ENCODE measurements at places on chromosomes 3 and 15.

DNA sequence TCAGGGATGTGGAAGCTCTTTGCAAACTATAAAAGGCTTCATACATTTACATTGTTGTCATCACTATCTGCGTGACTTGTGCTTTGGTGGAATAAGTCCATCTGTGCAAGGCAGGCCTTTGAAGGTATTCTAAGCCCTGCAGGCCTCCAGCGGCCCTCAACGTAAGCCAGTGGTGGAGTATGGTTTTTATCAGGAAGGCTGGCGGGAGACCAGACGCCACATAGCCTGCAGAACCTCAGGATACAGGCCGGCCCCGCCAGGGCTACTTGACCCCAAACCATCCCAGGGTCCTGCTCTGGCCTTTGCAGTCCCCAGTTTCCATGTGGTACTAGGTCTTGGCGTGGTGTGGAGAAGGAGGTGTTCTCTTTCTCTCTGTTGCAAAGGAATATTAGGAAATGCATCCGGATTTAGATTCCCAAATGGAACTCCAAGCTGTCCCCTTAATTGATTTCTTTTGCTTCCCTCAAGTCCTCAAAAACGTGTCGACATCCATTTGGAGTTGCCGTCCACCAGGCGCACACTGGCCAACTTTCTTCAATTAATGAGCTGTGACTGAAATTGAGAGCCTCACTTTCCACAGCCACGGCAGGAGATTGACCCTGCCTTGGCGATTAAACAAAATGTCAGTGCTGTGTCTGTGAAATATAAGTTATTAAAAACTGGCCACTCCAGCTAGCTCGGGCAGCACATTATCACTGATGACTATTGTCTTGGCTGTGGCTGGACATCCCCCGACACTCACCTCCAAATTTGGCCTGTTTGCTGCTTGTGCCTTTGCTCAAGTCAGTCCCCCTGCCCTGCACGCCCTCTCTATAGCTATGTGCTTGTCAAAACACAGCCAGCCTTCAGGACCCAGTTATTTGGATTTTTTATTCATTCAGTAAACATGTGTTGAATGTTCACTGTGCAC lies 239.8 kb upstream of the TLE3 start:
- no peak for DNase-seq

- DNase-seq: peak; percentile 72
Measured at GRCh38 chr3:131033480-131034080, 6.9 kb downstream of the NEK11 start.

GRCh38 chr3:111882799-111883198 lies 23.7 kb downstream of the PHLDB2 start:
- DNase-seq: no peak

DNA sequence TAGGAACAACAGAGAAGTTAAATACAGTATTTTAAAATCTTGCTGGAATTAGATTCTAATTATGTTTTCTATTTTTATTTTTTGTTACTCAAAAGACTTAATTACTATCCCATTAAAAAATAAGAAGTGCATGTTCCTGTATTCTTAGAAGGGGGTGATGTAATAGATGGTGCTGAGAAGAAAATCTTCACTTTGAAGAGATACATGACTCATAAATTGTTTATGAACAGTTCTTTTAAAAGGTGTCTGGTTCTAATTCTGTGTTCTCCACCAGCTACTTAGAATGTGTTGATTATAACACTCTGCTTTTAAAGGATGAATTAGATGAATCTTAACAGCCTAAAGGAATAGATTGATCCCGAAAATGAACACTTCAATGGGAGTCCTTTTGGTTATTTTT lies 8.2 kb downstream of the RCN2 start:
- no peak for DNase-seq

DNA sequence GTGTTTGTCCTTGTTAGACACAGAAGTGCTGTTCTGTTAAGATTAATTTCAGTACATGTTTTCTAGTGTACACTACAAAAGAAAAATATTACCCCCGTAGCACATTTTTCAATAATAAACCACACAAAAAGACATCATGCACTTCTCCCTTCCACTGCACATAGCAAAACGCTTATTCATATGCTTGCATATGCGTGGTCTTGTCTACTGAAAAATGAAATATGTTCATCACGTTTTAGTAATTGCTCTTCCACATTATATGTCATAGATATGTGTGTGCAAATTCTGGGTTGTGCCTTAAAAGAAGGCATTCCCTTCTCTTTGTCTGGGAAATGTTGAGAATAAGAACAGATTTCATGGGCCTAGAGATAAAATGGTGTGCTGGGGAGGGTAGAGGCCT lies 353.9 kb downstream of the NSUN3 start:
- DNase-seq: no peak

- DNase-seq: no peak
Measured at GRCh38 chr3:165434516-165434915, 238.3 kb upstream of the SLITRK3 start.

- DNase-seq: no peak
Measured at GRCh38 chr3:176780766-176781165, 416.5 kb downstream of the TBL1XR1 start.

- DNase-seq: no peak
Measured at GRCh38 chr3:126496894-126497850, 20.4 kb downstream of the UROC1 start.

DNA sequence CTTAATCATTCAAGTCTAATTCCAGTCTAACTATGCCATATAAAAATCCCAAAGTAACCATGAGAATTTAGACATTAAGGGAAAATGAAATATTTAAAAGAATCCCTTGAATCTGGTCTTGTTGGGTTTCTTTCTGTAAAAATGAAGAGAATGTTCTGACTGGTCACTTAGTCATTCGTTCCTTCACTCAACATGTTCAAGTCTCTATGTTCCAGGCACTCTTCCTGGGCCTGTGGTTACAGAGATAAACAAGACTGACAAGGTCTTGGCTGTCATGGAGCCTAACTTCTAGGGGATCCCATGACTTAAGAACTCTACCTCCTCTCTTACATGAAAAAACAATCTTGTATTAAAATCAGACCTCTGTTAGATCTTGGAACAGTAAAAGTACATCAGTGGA lies 638.6 kb upstream of the TBL1XR1 start:
- peak; percentile 13 for DNase-seq

GRCh38 chr3:196081002-196081833 lies 672 bp downstream of the TFRC start:
- DNase-seq: peak; percentile 64

- no peak for DNase-seq
Measured at GRCh38 chr15:62026487-62027262, 33.6 kb downstream of the VPS13C start.

DNA sequence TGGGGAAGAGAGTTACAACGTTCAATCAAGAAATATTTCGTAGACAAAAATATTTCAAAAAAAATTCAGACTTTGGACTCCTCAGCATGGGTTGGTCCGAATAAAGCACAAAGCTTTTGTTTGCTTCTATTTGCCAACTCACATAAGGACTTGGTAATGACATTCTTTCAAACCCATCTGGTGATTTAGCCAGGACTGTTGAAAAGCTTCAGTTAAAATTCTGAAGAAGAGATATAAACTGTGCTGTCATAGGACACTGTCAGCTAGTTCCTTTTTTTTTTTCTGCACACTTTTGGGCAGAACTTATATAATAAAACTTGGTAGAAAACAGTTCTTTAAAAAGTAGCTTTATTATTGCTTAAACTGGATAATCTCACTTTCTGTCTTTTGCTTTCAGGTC lies 660.8 kb upstream of the SGO1 start:
- DNase-seq: no peak

GRCh38 chr3:17771177-17772017 lies 29.0 kb upstream of the TBC1D5 start:
- no peak for DNase-seq

- no peak for DNase-seq
Measured at GRCh38 chr15:87343966-87344365, 912.6 kb downstream of the NTRK3 start.

DNA sequence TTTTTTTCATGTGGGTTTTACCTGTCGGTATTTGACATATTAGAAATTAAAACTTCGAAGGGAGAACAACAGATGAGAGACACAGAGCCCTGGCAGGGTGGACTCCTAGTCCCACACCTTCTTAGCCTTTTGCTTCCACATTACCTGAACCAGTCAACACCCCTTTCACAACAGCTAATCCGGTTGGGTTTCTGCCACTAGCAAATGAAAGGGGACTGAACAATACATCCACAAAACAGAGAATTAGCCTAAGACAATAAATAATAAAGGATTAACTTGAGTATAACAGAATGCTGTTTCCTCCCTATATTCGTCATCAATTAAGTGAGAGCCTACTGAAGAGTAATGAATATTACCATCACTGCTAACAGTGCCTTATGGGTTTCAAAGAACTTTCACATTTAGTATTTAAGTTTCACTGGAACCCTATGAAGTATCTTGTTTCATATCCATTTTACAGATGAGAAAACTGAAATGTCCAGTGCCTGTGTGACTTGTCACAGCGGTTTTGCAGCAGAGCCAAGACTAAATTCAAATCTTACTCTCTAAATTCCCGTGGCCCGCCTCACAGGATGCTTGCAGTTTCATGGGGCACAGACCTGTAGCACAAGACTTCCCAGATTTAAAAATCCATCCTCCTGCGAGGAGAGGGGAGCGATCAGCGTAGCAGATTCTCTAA lies 1.0 kb upstream of the RAB8B start:
- DNase-seq: peak; percentile 71

DNA sequence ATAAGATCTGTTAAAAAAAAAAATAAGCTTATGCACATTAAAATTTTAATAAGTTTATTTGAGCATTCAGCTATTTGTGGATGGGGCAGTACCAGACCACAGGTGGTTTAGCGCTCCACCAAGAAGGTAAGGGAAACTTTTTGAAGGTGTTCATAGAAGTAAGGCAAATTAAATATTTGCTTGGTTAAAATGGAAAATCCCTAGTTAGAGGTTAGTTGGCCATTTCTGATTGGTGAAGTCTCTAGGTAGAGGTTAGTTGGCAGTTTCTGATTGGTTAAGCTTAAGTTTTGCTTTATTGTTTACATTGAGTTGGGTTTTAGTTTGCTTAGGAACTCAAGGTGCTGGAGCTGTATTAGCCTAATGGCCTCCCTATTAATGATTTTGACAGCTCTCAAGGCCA lies 30.7 kb downstream of the SCN11A start:
- no peak for DNase-seq

GRCh38 chr3:14789221-14789620 lies 29.5 kb upstream of the FGD5 start:
- DNase-seq: no peak

- DNase-seq: no peak
Measured at GRCh38 chr15:62421289-62421688, 256.2 kb upstream of the C2CD4B start.

DNA sequence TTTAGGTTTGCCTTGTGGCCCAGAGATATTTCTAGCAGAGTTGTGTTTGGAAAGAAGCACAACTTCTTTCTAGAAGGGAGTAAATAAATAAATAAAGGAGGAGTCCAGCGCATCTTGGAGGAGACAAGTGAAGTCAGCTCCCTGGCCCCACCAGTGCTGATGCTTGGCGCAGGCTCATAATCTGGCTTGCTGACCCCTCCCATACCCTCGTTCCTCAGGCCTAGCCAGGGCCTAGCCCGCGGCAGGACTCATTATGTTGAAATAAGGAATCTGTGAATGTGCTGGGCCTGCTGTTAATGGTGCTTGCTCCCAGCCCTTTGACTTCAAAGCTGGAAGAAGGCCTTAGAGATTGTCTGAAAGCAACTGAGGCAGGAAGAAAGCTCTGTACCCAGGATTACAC lies 3.1 kb downstream of the ZNF710 start:
- DNase-seq: no peak

DNA sequence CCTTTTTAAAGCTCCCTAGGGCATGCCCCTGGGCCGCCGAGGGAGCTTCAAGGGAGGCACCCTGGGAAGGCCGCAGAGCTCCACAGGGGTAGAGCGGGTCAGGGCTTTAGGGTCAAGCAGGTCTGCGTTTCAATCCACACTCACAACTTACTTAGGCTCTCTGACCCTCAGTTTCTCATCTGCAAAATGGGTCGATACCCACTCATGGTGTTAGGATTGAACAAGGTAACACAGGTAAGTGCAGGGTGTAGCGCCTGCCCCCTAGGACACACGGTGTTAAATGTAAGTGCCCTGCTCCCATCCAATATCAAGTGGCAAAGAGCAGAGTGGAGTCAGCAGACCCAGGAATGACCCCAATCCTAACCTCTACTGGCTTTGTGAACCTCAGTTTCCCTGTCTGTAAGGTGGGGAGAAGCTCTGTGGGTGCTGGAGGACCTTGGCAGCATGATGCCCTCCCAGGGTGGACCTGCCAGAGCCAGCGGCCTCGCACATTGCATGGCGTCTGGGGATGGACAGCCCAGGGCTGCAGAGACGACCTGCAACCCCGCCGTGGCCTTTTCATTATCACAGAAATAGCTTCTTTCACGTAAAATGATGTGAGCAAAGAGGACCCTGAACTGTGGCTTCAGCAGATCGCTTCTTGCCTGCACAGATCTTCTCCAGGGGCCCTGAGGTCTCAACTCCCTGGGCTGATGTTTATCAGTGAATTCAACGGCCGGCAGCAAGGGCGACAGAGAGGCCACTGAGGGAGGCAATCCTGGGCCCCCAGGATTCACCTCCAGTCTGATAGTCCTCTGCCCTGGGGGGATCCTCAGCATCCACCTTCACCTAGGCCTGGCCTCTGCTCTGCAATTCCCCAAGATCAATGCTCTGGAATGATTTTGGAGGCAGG lies 138.5 kb downstream of the CHSY1 start:
- DNase-seq: no peak

DNA sequence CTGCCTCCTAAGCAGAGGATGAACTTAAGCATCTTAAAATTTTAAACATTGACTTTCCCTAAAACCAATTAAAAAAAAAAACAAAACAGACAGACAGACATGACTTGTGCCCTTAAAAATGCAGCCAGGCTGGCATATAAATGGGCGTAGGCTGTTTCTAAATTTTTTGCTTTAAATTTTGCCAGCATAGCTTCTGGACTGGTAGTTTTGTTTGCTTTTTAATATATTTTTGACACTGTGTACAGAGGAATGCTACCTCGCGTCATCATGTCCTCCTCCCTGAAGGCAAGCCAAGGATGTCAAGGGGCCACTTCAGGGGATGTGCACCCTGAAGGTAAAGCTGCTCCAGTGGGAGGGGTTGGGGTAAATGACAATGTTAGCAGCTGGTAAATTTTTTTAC lies 134.8 kb downstream of the PGPEP1L start:
- no peak for DNase-seq

GRCh38 chr3:89360156-89360555 lies 252.7 kb downstream of the EPHA3 start:
- no peak for DNase-seq

GRCh38 chr3:115279939-115280338 lies 132.9 kb upstream of the ZBTB20 start:
- no peak for DNase-seq

DNA sequence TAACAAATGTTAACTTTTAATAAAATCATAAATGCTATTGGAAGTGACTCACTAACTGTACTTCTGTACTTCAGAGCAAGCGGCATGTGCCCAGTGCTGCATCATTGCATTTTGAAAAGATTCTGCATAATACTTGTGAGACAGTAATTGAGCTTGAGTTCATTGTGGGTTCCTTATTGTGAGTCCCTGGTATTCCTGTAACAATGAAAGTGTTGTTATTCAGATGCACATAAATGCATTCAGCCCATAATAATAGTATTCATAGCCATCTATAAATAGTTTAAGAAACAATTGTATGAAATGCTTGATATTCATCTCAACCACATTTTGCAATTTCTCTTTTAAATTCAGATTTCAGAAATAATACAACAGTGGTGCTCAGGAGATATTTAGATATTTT lies 976.4 kb downstream of the CADM2 start:
- DNase-seq: no peak

- no peak for DNase-seq
Measured at GRCh38 chr3:54303517-54304375, 181.4 kb downstream of the CACNA2D3 start.

- no peak for DNase-seq
Measured at GRCh38 chr3:177753451-177754155, 556.3 kb upstream of the TBL1XR1 start.
